ENCODE measurements at places on chromosomes 12 and 14. TPM values are rescaled to one million over a fixed set of nuclear protein-coding genes. Genes with fewer than 3 reads are reported as not detected.

The CPNE6 gene
- total RNA-seq: 8.8 TPM

The SNRPF gene
- 8.3 TPM for total RNA-seq

The PMCH gene
- not detected for total RNA-seq

The BBS10 gene
- 11.9 TPM for total RNA-seq

The SLC10A1 gene
- total RNA-seq: not detected

The PRH2 gene
- total RNA-seq: not detected

The KRT86 gene
- 0.85 TPM for total RNA-seq

The FLRT2 gene
- total RNA-seq: 59.1 TPM

The RFX4 gene
- not detected for total RNA-seq

The TAS2R43 gene
- 0.36 TPM for total RNA-seq

The FAM222A gene
- 2.0 TPM for total RNA-seq

The DTD2 gene
- total RNA-seq: 32.0 TPM

The RNASE8 gene
- total RNA-seq: not detected

The OAS1 gene
- total RNA-seq: 8.2 TPM

The RPS6KL1 gene
- total RNA-seq: 1.5 TPM

The RAPGEF3 gene
- total RNA-seq: 19.1 TPM

The CCDC184 gene
- 1.9 TPM for total RNA-seq

The EIF2B1 gene
- total RNA-seq: 122 TPM

The NTS gene
- total RNA-seq: not detected

The CATSPERB gene
- 1.2 TPM for total RNA-seq

The GARIN6 gene
- 1.1 TPM for total RNA-seq

The ACOT4 gene
- total RNA-seq: 2.1 TPM

The PRB2 gene
- total RNA-seq: not detected

The SERPINA5 gene
- 2.6 TPM for total RNA-seq

The GLS2 gene
- total RNA-seq: 6.6 TPM

The HNRNPC gene
- 423 TPM for total RNA-seq

The PTMS gene
- total RNA-seq: 339 TPM

The MOK gene
- 17.8 TPM for total RNA-seq

The HCAR1 gene
- 0.73 TPM for total RNA-seq

The C1S gene
- total RNA-seq: 52.7 TPM

The IPO8 gene
- 40.3 TPM for total RNA-seq

The AICDA gene
- total RNA-seq: 4.3 TPM

The FBLN5 gene
- 12.5 TPM for total RNA-seq
